Esophagus squamous epithelium (tissue), 5 donors: ENCODE measurements at places on chromosomes 1 and 21.

DNA sequence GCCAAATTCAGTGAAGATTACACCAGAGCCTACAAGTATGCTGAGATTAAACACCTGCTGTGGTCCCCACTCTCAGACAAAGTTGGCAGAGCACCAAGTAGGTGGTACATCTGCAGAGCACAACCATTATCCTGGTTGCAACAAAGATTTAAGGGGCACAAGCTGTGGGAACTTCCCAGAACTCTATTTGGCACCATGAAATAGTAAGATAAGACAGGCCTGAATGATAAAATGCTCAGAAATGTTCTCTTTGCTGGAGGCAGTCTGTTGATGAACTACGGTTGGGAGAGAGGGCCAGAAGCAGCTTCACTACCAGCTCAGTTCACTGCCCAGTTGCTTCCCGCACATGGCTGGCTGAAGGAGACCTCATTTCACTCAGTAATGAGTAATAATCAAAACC is 19.9 kb downstream of the RPL5 start:
- no peak for DNase-seq

- DNase-seq = no peak
Observed at GRCh38 chr1:222346955-222347354, 200.9 kb downstream of the HHIPL2 start.

- DNase-seq = no peak
Observed at GRCh38 chr1:25922056-25922970, 16.1 kb upstream of the STMN1 start.

- no peak for DNase-seq
Observed at GRCh38 chr1:64194168-64195080, 9.0 kb upstream of the UBE2U start.

DNA sequence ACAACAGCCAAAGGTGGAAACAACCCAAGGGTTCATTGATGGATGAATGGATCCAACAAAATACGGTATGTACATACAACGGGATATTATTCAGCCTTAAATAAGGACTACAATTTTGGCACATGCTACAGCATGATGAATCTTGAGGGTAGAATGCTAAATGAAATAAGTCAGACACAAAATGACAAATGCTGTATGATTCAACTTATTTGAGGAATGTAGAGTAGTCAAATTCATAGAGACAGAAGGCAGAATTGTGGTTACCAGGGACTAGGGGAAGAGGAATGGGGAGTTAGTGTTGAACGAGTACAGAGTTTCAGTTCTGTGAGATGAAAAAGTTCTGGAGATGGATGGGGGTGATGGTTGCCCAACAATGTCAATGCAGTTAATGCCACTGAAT is 118.0 kb upstream of the PAXBP1 start:
- no peak for DNase-seq

DNA sequence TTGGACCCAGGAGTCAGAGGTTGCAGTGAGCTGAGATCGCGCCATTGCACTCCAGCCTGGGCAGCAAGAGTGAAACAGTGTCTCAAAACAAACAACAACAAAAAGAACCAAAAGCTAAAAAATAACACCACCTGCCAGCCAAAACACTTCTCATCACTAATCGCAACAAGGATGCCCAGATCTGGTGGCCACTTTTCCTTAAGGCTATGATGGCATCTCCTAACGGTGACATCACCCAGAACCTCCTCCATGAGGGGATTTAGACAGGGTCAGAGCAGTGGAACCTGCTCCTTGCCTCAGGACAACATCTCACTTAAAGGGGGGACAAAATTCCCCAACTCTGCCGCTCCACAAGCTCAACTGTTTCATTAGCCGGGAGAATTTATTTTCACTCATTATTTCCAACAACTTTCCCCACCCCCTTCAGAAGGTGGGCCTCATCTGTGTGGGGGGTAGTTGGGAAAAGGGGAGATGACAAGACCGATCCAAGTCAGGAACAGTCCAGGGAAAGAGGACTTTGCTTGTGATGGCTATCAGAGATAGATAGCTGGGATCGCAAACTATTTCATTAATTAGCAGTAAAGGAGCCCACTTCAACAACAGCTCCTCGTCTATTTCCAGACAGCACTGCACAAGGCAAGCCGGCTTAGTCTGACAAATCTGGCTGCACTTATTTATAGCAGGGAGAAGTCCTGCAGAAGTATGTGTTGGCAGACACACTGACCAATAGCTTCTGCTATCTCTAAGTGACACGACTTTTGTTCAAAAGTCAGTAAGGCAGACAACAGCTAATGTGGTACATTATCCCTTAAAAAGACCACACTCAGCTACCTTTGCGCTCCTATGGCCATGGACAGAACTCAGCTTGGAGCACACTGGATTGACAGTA is 2.6 kb downstream of the PABPC4 start:
- DNase-seq = no peak

DNA sequence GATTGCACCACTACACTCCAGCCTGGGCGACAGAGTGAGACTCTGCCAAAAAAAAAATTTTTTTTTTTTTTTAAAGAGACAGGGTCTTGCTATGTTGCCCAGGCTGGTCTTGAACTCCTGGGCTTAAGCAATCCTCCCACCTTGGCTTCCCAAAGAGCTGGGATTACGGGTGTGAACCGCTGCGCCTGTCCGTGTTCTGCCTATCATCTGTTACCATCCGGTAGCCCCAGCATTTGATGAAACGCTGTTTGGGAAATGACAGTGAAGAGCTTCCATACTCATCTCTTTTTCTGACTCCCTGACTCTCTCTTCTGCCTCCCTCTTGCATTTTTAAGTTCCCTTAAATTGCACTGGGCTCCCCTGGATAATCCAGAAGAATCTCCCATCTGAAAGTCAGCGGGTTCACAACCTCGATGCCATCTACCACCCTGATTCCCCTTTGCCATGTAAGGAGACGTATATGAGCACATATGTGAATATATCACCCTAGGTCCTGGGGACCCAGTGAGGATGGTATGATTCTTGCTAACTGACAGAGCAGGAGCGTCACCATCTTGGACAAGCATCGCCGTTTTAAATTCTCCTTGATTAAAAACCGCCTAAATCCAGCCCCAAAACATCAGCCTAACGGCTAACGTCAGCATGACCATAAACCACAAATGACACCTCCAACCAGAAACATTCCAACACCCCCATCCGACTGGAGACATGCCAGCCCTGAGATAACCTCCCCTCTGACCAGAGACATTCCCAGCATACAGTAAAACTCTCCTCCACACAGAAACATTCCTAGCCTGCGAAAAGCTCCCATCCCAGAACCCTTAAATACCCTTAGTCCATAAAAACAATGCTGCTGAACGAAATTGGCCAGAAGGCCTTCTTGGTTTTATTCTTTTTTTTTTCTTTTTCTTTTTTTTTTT is 12.4 kb downstream of the TNFRSF8 start:
- DNase-seq = no peak

GRCh38 chr1:93908394-93909145 is 660 bp downstream of the GCLM start:
- DNase-seq = no peak

- no peak for DNase-seq
Observed at GRCh38 chr21:27802816-27803475, 836.1 kb upstream of the ADAMTS5 start.

- DNase-seq = no peak
Observed at GRCh38 chr21:16667395-16667794, 845.4 kb upstream of the CXADR start.
